Fibroblast of skin of back (primary cell): ENCODE measurements at places on chromosomes 1 and 21.

DNA sequence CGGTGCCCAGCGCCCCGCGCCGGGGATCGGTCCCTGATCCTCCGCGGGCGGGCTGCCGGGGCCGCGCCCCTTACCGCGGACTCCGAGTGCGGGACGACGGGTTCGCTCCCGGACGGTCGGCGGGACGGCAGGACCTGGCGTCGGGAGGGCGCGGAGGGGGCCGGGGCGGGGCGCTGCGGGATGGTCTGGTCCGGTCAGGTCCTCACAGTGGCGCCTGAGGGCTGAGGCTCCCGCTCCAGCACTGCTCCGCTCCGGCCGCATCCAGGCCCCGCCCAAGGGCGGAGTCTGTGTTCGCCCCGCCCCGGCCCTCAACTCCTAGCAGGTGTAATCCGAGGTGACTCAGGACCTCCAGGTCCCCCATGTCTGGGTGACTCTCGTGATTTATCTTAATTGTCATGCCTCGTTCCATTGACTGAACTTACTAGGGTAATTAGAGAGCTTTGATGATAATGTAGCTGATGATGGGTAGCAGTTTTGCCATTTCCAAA lies at the start of gene RAB3B:
Gene RAB3B, minus strand, starts transcription at position 223 of the 488 bp plus-strand sequence. CDS start 13,583 bp downstream, outside the sequence.
- peak; percentile 68 for DNase-seq

GRCh38 chr1:66022904-66023620 lies 230.4 kb downstream of the PDE4B start:
- peak; percentile 15 for DNase-seq

- DNase-seq = no peak
Measured at GRCh38 chr1:37926038-37926924, 20.6 kb downstream of the INPP5B start.

DNA sequence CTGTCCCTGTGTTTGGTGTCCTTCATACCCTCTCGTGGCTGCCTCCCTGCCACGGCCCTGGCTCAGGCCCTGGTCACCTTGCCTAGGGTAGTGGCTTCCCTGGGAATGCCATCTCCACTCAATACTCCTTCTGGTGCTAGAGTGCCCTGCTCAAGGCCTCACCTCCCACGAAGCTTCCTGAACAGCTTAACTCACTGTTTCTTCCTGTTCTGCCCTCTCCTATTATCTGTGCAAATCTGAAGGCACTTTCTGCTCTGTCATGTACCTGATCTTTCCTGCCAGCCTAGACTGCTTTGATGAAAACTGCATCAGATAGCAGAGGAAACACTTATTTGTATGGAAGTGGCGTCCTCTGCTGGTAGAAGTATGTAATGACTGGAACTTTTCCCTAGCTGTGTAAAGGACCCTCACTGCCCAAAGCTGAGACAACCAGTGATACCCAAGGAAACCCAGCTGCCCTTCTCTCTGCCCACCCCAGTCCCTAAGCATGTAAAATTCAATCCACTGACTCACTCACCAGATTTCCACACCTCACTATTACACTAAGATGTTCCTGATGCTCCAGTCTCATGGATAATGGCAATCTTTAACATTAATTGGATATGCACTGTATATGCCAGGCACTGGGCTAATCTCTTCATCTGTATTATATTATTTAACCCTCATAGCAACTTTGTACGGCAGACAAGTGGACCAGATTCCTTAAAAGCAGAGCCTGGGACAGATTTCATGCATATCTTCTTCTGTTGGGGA lies 36.2 kb upstream of the BTG2 start:
- DNase-seq = peak; percentile 69

DNA sequence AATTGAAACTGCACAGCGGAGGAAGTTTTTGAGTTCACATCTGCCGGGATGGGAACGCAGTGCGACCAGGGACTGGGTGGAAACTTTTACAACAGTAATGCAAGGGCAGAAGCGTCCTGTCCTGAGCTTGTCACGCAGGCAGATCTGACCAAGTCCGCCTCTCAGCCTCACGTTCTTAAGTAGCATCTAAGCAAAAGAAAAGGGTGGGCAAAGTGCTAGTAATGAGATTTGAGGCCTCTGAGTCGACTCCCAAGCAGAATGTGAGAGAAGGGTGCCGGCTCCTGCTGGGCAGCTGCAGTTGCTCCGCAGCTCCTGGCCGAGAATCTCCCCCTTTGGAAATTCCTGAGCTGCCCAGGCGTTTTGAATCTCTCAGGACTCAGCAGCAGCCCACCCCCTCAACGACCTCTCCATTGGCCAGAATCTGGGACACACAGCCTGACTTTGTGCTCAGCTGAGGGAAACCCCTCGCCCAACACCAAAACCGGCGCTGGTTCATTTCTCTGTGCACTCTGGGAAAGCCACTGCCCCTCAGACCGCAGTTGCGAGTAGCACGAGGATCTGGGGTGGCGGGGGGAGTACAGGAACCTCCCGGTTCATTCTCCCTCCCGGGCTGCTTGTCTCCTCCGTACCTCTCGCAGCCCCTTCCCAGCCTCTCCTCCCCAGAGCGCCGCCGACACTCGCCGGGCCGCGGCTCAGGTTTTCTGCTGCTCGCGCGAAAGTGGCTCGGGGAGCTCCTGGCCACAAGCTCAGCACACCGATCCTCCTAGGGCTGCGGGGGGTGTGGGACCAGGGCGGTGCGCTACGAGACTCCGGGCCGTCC lies 913 bp upstream of the S1PR1 start:
- peak; percentile 29 for DNase-seq

- DNase-seq = peak; percentile 24
Measured at GRCh38 chr21:22536509-22536908, 1538.3 kb downstream of the NCAM2 start.

- DNase-seq = no peak
Measured at GRCh38 chr1:157098519-157098918, 1.1 kb downstream of the ETV3L start.

GRCh38 chr21:43916691-43917514 lies 51.9 kb downstream of the AGPAT3 start:
- no peak for DNase-seq

- DNase-seq = no peak
Measured at GRCh38 chr1:198185146-198185545, 28.3 kb downstream of the NEK7 start.

- DNase-seq = no peak
Measured at GRCh38 chr1:204846546-204846945, 24.1 kb upstream of the NFASC start.

DNA sequence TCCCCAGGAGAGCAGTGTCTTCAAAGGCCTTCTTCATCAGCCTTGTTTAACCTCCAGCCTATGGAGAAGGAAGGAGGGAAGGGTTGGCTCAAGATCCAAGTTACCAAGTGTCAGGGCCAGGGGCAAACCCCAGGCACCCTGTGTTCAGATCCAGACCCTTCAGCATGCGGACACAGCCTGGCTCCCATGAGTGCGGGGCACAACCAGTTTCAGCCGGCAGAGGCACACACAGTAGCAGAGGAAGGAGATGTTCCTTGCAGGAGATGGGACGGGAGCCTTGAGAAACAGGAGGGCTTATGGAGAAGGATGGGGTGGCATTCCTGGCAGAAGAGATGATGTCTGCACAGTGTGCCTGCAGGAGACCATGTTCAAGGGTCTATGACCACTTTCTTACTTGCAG lies 161.7 kb upstream of the EDN2 start:
- no peak for DNase-seq

GRCh38 chr1:171038284-171038683 lies 52.4 kb upstream of the FMO3 start:
- DNase-seq = peak; percentile 16

GRCh38 chr1:67468066-67468718 lies 38.0 kb upstream of the SERBP1 start:
- peak; percentile 5 for DNase-seq
